Lung (tissue), 17 donors: ENCODE measurements at places on chromosomes 7 and 10. TPM values are rescaled to one million over a fixed set of nuclear protein-coding genes. Genes with fewer than 3 reads are reported as not detected.

BMPER gene
- 13.8 TPM for total RNA-seq

TEX36 gene
- not detected for total RNA-seq

BTRC gene
- total RNA-seq = 14.0 TPM

MUC12 gene
- 5.5 TPM for total RNA-seq

PIP gene
- 37.1 TPM for total RNA-seq

CH25H gene
- total RNA-seq = 4.5 TPM

ANKRD61 gene
- not detected for total RNA-seq

UCMA gene
- not detected for total RNA-seq

CALML5 gene
- not detected for total RNA-seq

NKX2-3 gene
- not detected for total RNA-seq

KLF14 gene
- total RNA-seq = 0.26 TPM
